ENCODE measurements at places on chromosomes 2 and 18.

DNA sequence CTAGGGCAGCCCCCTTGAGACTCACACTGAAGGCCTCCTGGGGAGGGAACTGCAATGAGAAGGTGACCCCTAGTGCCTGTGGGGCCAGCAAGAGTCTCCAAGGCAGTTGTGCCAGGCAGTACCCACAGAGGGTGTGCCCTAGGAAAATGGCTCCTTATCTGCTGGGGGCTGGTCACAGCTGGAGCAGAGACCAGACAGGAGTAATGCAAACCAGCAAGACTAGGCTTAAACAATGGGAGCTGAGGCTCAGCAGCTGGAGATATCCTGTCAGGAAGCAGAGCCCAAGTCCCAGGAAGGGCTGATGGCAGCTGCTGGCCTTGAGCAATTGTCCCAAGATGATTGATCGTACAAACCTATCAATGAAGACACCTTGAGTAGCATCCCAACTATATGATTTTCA is 26.8 kb upstream of the E2F6 start:
- no peak for DNase-seq

DNA sequence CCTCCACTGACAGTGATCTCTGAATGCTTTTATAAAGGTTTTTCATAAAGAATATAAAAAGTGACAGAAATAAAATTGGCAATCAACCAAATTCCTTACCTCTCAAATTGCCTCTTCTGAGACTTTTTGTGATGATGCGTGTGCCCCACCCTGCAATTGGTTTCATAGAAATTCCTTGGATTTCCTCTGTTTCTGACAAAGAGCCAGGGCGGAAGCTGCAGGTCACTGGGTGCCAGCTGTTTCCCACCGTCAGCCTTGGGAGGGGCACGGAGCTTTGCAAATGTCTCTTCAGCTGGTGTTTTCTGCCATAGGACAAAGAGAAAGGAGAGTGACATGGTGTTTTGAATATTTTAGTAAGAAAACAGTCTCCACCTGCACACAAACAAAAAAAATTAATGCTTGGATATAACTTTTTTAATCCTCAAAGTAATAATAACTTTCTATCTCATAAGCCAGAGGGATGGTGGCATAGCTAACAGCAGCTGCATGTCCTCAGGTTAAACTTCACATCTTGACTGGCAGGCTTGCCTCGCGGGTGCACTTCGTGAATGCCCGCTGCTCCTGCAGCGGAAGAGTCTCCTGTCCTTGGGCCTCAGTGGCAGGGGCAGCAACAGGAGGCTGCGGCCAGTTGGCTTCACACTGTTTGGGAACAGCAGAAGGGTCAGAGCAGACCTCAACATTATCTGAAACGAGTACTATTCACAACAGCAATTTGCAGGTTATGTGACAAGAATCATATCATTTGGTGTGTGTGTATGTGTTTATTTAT is 24.7 kb downstream of the AGAP1 start:
- no peak for DNase-seq

GRCh38 chr2:137947728-137948336 is 16.4 kb upstream of the HNMT start:
- peak; percentile 23 for DNase-seq

GRCh38 chr2:239685556-239685955 is 284.7 kb upstream of the HDAC4 start:
- DNase-seq, result no peak

- DNase-seq, result peak; percentile 57
These were observed 62.2 kb upstream of the PMAIP1 start for GRCh38 chr18:59837586-59837985.

GRCh38 chr2:158724803-158725381 is 70.2 kb upstream of the DAPL1 start:
- DNase-seq, result no peak

DNA sequence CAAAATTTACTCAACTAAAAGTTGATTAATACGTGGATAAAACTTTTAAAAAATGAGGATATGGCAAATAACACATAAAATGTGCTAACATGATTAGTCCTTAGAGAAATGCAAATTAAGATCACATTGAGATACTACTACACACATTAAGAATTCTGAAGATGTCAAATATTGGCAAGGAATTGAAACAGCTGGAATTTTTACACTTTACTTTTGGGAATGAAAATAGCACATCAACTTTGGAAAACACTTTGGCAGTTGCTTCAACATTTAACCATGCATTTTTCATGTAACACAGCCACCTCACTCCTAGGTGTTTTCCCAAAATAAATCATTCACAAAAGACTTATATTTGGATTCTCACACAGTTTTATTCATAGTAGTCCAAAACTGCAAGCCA is 687.9 kb upstream of the SETBP1 start:
- no peak for DNase-seq

DNA sequence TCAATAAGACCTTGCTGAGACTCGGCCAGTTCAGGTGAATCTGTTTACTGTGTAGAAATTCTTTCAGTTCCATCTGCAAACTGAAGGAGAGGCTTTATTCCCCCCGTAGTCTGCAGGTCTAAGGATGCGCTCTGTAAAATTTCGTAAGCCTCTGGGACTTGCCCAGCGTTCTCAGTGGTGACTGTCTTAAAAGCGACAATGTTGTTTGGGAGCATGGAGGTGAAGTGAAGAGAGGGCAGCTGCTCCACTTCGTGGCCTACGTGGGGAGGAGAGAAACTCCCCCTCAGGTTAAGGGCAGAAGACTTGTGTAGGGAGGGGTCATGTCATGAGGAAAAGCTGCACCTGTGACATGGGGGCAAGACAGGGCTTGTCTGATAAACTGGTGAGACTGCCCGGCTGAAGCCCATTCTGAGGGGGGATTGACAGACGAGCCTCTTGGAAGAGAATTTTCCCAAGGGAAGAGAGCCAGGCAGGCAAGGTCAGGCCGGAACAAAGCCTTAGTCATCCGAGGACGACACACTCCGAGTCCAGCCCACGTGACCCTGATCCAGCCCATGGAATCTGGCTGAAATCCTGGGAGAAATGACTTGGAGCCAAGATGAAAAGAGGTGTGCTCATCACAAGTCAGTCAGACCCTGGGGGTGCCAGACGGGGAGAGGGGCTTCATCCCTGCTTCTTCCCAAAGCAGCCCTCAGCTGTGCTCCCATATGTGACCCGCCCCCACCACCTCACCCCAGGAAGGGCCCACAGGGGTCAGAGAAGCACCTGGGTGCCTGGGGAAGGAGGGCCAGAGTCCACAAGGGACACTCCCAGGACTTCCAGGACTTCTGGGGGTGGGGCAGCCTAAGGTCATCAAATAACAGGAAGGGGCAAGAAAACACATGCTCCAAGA is 88.5 kb upstream of the SH3BP4 start:
- DNase-seq, result no peak

DNA sequence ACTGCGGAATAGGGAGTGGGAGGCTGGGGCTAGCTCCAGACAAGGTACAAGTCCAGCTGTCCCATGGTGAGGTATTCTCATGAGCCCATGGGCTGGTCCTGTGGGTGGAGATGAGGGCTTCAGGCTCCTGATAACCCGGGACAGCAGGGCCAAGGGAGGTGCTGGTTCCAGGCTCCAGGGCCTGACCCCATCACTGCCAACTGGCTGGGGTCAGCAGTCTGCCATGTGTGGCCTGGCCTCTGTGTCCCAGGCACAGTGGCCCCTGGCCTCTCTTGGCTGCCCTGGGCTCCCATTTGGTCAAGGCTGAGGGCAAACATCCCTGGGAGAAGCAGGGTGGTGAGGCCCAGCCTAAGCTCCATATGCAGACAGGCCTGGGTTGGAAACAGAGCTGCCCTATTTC is 966 bp upstream of the OXER1 start:
- no peak for DNase-seq

- DNase-seq, result no peak
These were observed 424.6 kb upstream of the VRK2 start for GRCh38 chr2:57622009-57622408.

- no peak for DNase-seq
These were observed 21.7 kb downstream of the COA5 start for GRCh38 chr2:98586551-98587140.

DNA sequence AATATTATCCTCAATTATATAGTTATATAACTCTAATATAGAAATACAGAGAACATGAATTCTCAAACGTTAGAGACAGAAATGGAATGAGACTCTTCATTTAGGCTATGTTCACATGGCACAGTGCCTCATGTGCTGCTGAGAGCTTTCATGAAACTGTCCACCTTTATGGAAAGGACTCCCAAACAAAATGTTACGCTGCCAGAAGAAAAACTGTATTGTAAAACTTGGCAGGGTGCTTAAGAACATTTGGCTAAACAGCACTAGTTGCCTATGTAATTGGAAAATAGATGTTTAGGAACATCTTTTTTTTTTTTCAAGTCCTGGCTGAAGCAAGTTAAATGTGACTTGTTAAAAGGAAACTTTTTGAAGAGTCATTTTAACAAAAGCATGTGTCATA is 396.0 kb downstream of the ERBB4 start:
- DNase-seq, result no peak

DNA sequence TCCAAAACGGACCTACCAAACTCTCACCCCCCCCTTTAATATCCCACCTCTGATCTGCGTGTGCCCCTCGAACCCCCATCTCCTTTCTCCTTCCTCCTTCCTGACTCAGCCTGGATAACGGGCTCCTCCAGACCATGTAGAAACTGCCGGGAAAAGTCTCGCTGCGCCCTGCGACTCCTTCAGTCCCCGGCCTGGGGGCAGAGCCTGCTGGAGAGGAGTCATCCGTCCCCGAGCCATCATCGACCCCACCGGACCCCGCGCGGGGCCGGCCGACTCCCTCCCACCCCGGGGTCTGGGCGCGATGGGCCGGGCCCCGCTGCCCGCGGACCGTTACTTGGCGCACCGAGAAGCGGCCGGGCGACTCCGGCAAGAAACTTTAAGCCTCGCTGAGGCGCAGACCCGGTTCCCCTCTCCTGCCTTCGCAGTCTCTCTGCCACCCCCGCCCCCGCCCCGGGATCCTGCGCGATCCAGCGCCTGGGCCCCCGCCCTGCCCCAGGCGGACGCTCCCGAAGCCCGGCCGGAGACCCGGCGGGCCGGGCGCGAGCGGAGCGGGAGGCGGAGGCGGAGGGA is 3.4 kb downstream of the ZEB2 start:
- no peak for DNase-seq

DNA sequence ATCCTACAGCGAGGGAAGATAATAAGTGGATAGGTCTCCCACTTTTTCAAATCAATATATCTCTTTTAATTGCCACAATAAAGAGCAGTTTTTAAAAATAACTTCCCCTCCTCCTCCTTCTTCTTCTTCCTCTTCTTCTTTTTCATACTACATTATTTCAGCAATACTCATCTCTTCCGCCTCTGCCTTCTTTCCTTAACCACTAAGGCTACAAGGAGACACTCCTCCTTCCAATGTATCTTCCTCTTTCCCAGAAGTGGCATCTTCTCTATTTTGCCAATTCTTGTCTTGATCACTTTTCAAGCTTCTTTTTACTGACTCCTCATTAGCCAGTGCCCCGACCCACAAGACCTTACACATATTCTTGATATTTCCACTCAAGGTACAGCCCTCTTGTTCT is 546.6 kb upstream of the CHAC2 start:
- no peak for DNase-seq

GRCh38 chr18:68484241-68484640 is 230.7 kb downstream of the TMX3 start:
- DNase-seq, result no peak

GRCh38 chr2:119076713-119077112 is 81.8 kb downstream of the C1QL2 start:
- no peak for DNase-seq

- DNase-seq, result no peak
These were observed 586.3 kb downstream of the TDRD15 start for GRCh38 chr2:21710031-21710430.

- no peak for DNase-seq
These were observed 202.0 kb upstream of the SLC14A2 start for GRCh38 chr18:45413180-45413836.

- DNase-seq, result no peak
These were observed 7.9 kb downstream of the MFSD6 start for GRCh38 chr2:190415794-190416775.

DNA sequence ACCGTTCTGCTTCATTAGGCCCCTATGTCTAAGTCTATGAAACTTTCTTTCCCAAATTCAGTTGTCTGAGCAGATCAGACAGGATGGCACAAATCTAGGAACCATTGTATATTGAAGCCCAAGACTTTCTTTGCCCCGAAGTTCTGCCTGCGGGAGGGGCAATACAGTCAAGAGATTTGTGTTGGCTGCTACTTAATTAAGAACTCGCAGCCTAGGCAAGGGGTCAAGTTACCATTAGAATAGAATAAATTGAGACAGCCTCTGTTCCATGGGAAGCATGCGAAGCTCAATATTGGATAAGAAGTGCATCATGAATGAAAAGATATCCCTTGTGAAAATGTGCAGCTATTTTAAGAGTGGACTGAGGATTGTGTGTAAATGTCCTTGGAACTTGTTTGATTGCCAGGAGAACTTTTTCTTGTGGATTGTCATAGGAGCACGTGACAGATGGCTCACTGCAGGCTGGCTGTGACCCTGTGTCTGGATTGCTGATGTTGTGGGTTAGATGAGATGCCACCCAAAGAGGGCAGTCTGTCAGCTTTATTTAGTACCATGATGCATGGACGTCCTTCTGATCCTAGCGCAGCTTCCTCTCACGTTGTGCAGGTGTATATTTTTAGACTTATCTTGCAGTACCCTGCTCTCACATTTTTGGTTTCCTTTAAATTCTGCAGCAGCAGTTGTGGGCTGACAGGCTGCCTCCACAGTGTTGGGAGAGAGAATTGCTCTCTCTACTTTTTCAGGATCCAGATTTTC is 30.9 kb downstream of the HAUS1 start:
- DNase-seq, result no peak
